ENCODE measurements at places on chromosomes 1 and 21. TPM values are rescaled to one million over a fixed set of nuclear protein-coding genes. Genes with fewer than 3 reads are reported as not detected.

DNA sequence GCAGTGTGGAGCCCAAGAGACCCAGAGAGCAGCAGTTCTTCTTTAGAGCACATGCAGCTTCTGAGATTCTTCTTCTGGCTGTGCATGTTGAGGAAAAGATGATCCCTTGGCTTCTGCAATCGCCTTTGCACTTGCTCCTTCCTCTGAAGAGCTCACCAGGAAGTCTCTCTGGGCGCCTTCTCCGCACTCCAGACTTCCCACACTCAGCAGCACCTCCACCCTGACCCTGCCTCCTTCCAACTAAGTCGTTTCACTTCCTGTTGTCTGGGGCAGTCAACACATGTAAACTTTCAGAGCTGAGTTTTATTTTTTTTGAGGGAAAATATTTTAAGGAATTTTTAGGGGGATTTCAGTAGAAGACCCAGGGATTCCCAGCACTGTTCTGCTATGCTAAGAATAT, 73.4 kb upstream of the F3 start:
- no peak for DNase-seq

DNA sequence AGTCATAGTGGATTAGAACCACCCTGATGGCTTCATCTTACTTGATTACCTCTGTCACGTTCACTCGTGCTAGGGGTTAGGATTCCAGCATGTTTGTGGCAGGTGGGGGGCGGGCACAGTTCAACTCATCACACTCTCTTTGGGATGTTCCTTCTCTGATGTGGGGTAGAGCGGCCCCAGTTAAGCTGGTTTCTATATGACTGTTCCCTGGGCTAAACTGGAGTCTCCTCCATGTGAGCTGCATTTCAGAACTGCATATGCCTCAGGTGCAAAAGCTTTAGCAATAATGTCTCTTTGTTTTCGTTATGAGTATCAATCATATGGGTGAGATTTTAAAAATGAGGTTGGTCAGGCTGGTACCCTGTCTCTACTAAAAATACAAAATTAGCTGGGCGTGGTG, 393.2 kb downstream of the RPS6KC1 start:
- DNase-seq, result no peak

The KCNJ10 gene
- 4.4 TPM for total RNA-seq

The LCE1B gene
- total RNA-seq, result not detected

The PFKL gene
- 87.6 TPM for total RNA-seq

Data from HepG2 (cell line).